ENCODE measurements at places on chromosomes 6 and 20.

- no peak for DNase-seq
Measured at GRCh38 chr6:18019539-18020534, 32.4 kb upstream of the KIF13A start.

DNA sequence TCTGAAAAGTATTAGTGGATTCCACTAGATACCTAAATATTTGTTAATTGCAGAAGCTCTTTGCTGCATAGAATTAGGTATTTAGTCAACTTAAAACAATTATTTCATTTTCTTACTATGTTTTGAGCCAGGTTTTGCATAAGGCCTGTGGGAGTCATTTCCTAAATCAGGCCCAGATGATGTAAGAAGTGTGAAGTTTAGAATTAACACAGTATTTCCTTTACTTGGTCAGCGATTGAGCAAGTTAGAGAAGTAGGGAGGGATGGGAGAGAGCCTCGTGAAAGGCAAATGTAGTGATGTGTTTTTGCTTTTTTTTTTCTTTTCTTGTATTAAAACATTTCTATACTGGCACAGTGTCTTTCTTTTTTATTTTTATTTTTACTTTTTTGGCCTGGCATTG is 711.1 kb downstream of the HDGFL1 start:
- no peak for DNase-seq

DNA sequence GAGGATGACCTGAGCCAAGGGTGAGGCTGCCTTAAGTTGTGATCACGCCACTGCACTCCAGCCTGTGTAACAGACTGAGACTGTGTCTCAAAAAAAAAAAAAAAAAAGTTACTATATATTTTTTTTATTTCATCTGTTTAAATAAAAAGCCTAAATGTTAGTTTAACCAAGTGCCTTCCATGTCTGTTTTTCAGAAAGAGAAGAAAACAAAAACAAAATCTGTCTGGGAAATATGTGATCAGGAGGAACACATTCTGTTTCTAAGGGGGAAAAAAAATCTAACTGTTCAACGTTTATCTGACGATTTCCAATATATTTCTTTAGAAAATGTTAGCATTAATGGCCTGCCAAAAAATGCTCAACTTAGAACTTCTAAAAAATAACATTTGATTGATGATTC is 147.0 kb downstream of the IPCEF1 start:
- DNase-seq: no peak

- DNase-seq: no peak
Measured at GRCh38 chr20:46178891-46179290, 60.8 kb downstream of the CD40 start.

DNA sequence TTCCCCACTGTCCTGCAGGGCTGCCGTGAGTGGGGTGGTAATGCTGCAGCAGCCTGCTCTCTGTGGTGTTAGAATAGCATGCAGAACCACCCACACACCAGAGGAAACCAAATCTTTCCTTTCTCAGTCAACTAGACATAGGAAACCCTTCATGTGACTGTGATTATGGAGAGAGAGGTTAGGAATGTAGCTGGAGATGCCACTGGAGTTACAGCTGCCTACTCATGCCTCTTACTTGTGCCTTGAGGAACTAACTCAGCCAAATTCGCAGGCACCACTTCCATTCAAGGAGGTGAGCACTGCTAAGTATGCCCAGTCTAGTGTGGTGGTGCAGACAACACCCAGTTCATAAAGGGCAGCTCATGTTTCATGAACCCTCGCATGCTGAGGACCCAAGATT is 27.4 kb downstream of the MUC22 start:
- no peak for DNase-seq

DNA sequence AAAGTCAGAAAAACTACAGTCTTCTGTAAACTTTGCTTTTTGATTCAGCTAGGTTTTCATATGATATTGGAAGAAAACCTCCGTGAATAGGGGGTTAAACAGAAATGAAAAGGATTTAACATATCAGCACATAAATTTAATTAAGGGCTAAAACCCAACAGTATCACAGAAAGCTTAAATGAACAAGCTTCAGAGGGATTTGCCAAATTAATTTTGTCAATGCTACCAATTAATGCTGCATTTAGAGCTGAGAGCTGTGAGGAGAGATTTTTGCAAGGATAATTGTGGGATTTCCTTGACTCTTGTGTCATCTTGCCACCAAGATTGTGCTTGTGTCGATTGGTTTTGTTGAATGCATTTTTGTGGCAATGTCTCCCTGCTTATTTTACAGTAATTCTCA is 379.9 kb downstream of the CD109 start:
- no peak for DNase-seq

- DNase-seq: peak; percentile 58
Measured at GRCh38 chr20:2729251-2729713, 36.7 kb downstream of the EBF4 start.

DNA sequence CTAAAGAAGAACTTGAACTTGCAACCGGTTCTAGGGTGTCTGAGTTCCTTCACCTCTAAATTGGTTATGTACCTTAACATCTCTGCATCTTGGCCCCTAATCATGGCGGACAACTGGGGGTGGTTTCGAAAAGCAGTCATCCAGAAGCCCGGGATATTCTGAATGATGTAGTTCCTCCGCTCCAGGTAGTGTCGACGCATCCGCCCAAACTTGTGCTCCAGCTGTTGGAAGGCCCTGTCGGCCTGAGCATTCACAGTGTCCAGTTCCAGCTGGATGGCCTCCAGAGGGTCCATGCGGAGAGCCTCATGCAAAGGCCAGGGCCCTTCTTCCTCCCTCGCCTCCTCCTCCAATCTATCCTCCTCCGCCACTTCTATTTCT is 887 bp downstream of the TSPYL1 start:
- DNase-seq: peak; percentile 13

DNA sequence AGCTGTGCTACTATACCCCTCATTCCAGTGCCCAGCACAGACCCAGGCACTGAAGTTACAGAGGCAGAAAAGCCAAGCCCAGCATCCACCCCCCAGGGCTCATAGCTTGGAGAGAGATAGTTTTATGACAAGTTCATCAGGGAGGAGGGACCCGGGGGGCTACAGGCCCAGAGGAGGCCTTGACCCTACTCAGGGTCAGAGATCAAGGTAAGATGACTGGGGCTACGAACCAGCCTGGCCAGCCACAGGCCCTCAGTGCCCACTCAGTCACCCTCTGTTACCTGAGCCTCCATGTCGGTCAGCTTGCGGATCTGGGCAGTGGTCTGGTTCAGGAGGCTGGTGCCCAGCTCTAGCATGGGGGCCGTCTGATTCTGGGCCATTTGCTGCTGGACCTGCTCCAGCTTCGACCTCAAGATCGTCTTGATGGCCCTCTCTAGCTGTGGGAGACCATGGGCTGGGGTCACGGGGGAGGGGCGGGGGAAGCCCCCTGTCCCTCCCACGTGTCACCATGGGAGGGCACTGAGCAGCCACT is 26.1 kb downstream of the ANGPT4 start:
- no peak for DNase-seq

- DNase-seq: no peak
Measured at GRCh38 chr20:63215101-63216040, 560 bp downstream of the YTHDF1 start.

- DNase-seq: peak; percentile 67
Measured at GRCh38 chr6:16413399-16413798, 175.0 kb downstream of the GMPR start.

- no peak for DNase-seq
Measured at GRCh38 chr6:23953976-23954375, 172.0 kb upstream of the NRSN1 start.

DNA sequence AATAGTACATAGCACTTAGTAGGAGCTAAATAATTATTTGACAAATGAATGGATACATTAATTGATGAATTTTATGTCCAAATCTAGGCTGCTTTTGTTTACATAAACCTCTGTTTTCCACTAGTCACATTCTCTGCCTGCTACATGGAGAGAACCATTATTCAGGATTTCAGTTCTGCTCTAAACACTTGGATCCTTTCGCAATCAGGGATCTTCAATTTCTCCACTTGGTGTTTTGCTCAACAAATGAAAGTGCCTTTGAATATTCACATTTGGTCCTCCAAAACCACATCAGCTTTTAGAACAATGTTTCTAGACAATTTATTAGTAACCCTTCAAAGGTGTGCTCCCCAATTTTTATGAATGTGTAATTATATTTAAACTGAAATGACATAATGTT is 30.6 kb upstream of the HLA-DQB1 start:
- no peak for DNase-seq

GRCh38 chr6:118012944-118013343 is 105.9 kb downstream of the SLC35F1 start:
- DNase-seq: no peak
